GM12878 (cell line): ENCODE measurements at places on chromosomes 2 and 18. TPM values are rescaled to one million over a fixed set of nuclear protein-coding genes. Genes with fewer than 3 reads are reported as not detected.
A peak's percentile ranks its signal among the peaks of the same experiment; 100 is the strongest.

The FER1L5 gene
- polyA plus RNA-seq = not detected in 2 replicates

- DNase-seq = no peak
Observed at GRCh38 chr18:23882616-23883276, 131.8 kb upstream of the TTC39C start.

GRCh38 chr2:152247337-152247695 lies 71.8 kb upstream of the STAM2 start:
- no peak for DNase-seq

The PROM2 gene
- not detected in 2 replicates for polyA plus RNA-seq

The PROKR1 gene
- polyA plus RNA-seq = not detected in 2 replicates

GRCh38 chr18:64966667-64967066 lies 784.1 kb upstream of the CDH7 start:
- DNase-seq = no peak

- no peak for DNase-seq
Observed at GRCh38 chr18:10669441-10670100, 143.7 kb downstream of the NAPG start.

The POTEE gene
- polyA plus RNA-seq = 0.86 and 1.2 TPM in 2 replicates

GRCh38 chr2:203808046-203808750 lies 59.4 kb upstream of the CTLA4 start:
- no peak for DNase-seq

The CRYGD gene
- polyA plus RNA-seq = not detected in 2 replicates

- DNase-seq = no peak
Observed at GRCh38 chr2:11467129-11467649, 1.2 kb upstream of the E2F6 start.

The PID1 gene
- polyA plus RNA-seq = not detected in 2 replicates

DNA sequence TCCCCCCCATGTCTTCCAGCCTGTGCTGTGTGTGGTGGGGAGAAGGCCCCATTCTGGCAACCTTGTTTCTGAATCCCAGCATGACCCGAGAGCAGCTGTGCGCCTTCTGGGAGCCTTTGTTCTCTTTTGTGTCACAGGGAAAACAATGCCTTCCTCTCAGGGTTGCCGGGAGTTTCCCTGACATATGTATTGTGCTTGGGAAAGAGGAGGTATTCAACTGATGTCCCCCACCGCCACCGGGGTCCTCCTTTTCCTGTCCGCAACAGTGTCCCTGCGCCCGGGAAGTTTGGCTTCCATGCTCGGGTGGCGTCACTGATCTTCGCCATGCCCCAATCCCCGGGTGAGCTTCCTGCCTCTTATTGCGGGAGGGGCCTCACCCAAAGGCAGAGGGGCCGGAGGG lies 77.5 kb upstream of the ASB18 start:
- DNase-seq = no peak

The DOK6 gene
- 0.05 and 0.12 TPM in 2 replicates for polyA plus RNA-seq

DNA sequence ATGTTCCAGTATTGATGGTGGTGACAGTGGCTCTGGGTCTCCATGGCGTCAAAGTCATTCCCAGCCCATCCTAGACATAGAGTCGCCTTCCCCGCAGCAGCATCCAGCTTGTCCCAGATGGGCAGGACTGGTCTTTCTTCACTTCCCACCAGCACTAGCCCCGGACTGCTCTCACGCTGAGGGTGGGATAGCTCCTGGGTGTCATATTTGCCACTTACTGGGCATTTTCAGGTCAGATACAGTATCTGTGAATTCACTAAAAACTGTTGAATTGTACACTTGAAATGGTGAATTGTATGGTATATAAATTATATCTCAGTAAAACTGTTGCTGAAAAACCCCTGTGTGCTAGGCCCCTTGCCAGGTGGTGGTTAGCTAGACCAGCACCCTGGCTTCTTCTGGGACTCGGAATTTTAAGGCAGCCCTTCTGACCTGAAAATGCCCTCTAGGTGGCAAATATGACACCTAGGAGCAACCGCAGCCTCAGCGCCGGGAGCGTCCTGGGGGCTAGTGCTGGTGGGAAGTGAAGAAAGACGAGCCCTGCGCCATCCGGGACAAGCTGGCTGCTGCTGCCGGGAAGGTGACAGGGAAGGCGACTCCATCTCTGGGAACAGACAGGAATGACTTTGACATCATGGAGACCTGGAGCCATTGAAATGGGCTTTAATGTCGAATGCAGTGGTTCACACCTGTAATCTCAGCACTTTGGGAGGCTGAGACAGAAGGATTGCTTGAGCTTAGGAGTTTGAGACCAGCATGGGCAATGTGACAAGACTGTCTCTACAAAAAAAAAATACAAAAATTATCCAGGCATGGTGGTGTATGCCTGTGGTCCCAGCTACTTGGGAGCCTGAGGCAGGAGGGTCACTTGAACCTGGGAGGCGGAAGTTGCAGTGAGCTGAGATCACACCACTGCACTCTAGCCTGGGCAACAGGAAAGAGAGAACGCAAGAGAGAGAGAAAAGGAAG lies 56.2 kb downstream of the DDX1 start:
- no peak for DNase-seq

The FABP1 gene
- not detected in 2 replicates for polyA plus RNA-seq

DNA sequence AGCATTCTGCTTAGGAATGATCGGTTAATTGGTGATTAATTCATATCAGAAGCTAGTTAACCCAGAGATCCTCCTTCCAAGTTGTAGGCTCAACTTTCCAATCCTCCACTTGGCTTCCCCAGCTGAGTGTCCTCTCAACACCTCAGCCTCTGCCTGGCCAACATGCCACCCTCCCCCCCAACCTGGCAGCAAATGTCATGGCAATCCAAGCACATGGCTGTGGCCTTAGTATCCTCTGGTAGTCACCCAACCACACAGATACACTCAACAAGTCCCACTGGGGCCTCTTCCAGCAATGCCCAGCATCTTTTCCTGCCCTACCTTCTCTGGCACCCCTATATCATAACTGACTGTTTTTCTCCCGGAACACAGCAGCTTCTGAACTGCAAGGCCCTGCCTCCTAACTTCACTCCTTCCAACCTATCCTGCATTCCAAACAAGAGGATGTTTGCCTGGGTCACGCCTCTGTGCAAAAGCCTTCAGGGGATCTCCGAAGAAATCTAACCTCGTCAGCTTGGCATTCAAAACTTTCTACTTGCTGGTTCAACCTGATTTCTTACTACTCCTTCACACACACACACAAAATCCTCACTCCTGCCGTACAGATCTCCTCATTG lies 195.0 kb downstream of the CYP26B1 start:
- DNase-seq = no peak

The REG3A gene
- polyA plus RNA-seq = not detected in 2 replicates

DNA sequence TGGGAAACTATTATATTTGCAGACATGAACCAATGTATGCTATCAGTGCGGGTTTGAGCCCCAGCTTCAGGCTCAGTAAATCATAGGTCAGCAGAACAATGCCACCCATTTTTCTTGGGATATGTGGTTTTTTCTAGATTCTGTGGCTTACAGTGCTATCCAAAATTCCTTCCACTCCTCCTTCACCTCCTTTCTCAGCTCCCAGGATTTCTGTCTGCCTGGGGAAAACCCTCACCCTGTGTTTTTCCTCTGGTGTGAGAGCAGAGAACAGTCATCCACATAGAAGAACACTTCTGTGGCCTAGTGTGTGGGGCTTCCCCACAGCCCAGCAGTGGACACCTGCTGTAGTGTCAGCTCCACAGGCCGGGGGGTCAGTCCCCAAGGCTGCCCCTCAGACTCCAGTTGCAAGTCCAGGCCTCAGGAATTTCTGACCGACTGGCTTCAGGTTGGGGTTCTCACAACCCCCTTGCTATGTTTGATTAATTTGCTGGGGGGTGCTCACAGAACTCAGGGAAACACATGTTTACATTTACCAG lies 238.2 kb downstream of the LDLRAD4 start:
- no peak for DNase-seq

The LRP2 gene
- polyA plus RNA-seq = not detected in 2 replicates

DNA sequence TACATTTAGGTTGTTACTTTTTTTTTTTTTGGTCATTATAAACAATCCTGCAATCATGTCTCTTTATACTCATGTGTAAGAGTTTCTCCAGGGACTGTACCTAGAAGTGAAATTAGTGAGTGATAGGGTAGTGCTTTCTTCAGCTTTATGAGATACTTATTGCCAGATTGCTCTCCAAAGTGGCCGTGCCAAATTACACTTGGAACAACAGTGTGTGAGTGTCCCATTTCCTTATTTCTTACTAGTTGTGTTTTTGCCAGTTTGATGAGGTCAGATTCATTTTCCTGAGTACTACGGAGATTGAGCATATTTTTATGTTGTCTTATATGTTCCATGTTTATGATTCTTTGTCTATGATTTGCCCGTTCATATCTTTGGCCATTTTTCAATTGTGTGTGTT lies 39.2 kb downstream of the GALNT1 start:
- DNase-seq = no peak

DNA sequence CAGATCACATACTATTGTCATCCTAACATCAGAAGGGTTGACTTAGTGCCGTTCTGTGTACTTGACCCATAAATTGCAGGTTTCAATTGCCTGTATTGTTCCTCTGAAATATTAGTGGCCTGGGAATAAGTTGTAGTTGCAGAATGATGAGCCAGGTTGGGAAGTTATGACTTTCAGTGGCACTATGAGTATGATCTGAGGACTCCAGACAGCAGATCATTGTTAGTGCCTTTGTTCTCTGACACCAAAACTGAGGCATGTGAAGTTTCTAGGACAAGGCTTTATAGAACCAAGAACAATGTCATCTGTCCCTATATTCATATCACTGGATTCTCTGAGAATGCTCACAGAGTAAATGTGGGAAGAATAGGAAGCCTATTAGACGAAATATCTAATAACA lies 403.7 kb downstream of the STK39 start:
- no peak for DNase-seq

DNA sequence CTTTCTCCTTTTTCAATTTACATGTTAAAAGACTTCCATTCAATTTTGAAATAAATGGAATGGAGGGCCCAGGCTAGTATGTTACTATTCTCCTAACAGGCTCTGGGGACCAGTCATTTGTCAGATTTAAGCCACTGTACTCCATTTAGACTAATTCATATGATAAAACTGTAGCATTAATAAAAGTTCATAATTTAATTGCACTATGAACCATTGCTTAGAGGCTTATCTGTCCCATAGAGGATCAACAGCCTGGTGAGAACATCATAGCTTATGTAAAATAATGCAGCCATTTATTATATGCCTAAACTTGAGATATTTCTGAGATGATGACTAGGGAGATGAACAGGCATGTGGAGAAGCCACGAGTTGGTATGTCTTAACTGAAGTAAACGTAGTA lies 156.0 kb downstream of the RIT2 start:
- no peak for DNase-seq

The PAIP2B gene
- polyA plus RNA-seq = 0.19 and 0.42 TPM in 2 replicates

DNA sequence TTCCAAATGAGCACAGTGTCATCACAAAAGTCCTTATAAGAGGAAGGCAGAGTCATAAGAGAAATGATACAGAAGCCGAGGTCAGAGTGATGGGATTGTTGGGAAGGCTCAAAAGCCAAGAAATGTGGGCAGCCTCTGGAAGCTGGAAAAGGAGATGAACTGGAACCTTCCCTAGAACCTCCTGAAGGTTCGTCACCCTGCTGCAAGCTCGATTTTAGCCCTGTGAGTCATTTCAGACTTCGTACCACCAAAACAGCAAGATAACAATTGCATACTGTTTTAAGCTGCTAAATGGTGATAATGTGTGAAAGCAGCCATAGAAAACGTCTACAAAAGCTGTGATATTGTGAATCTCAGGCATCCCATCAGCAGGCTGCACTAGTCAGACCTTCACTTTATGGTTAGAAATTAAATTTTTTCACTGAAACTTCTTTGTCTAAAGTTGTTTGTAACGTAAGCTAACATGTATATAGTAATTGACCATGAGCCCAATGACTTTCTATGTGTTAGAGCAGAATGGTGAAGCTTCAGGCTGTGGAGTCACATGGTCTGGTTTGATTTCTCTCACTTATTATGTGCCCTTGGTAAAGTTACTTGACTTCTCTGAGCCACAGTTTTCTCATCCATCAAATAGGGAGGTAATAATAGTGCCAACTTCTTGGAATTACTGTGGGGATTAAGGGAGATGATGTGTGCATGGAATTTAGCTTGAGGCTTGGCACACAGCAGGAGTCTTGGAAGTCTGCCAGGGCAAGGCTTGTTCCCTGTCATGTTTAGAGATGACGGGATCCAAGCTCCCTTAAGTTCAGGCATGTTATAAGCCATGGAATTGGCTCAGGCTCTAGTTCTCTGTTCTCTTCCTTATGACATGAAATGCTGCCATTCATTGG lies 132.0 kb upstream of the CCDC195 start:
- DNase-seq = no peak

The CRYGC gene
- not detected in 2 replicates for polyA plus RNA-seq

DNA sequence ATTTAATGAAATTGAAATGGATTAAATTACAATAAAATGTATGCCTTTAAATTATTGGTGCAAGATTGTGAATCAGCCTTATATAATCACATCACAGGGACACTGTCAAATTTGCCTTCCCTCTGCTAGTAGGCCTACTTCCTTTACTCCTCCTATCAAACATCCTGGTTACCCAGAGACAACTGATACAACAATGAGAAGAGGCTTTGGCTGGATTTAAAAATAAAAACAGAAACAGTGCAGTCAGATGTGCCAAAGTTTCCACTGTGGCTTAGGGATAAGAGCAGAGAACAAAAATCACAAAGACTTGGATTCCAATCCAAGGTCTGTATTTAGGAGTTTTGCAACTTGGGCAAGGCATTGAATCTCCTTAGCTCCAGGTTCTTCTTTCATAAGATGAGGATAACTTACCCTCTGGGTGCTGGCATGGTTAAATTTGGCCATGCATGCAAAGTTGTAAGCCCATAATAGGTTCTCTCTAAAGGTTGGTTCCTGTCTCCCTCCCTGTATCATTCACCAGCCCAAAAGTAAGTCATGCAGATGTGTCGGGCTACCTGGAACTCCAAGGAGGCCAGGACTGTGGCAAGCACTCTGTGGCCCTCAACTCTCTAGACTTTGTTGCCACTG lies 99.3 kb upstream of the LRATD1 start:
- DNase-seq = no peak

The SOX11 gene
- 0.03 and 0.05 TPM in 2 replicates for polyA plus RNA-seq

GRCh38 chr2:18639756-18640453 lies 50.5 kb upstream of the NT5C1B start:
- no peak for DNase-seq

The CRYBA2 gene
- polyA plus RNA-seq = not detected in 2 replicates

- DNase-seq = no peak
Observed at GRCh38 chr2:36449213-36449612, 93.6 kb downstream of the CRIM1 start.

The CCBE1 gene
- 0.10 TPM in 1 of 2 replicates, not detected in the other for polyA plus RNA-seq

The THAP4 gene
- polyA plus RNA-seq = 49.3 and 57.6 TPM in 2 replicates

GRCh38 chr2:169823996-169824372 lies 721 bp downstream of the METTL5 start:
- DNase-seq = no peak

- DNase-seq = peak; percentile 3
Observed at GRCh38 chr18:22563164-22563583, 145.5 kb upstream of the CTAGE1 start.

DNA sequence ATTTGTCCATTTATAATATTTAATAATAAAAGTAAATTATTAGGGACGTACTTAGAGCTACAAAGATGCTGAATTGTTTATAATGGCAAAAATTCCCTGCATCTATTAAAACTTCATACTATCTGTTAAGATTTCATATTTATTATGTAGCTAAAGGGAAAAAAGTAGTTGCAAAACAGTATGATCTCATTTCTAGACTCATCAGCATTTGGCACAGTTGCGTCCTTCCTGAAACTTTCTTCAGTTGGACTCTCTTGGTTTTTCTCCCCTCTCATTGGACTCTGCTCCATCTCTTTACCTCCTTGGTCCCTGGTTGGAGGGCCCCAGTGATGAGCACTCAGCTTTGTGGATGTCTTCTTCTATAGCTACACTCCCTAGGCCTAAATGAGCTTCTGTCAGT lies 99.6 kb downstream of the TMEM247 start:
- DNase-seq = no peak
